ENCODE measurements at places on chromosomes 1 and 21.

DNA sequence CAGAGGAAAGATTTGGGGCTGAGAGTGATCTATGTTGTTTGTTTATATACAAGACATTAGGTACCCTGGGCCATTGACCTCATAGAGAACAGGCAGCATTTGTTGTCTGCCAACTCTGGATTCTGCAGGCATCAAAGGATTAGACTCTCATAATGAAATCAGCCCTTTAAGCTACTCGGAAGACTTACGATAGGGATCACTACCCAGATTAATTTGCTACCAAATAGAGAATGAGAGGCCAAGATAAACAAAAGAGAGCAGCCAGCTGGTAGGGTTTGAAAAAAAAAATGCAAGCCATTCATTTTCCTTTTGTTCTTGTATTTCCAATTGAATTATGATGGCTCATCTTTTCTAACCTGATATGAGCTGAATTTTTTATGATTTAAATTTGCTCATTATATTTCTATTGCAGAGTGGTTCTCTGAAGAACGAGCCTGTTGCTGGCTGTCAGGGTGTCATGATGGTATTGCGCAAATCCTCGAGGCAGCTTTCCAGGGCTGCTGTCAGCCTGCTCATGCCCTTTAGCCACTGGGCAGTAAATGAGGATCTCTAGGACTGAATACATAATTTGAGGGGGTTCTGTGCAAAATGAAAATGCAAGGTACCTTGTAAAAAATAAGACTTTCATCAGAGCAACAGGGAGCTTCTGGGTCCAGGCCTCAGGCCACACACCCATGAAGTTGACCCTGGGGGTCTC, 116.4 kb upstream of the KCNJ15 start:
- no peak for DNase-seq

- no peak for DNase-seq
These were observed 987.7 kb downstream of the TTLL7 start for GRCh38 chr1:83011265-83011664.

GRCh38 chr21:28356422-28356821, 636.3 kb downstream of the LTN1 start:
- DNase-seq: no peak

DNA sequence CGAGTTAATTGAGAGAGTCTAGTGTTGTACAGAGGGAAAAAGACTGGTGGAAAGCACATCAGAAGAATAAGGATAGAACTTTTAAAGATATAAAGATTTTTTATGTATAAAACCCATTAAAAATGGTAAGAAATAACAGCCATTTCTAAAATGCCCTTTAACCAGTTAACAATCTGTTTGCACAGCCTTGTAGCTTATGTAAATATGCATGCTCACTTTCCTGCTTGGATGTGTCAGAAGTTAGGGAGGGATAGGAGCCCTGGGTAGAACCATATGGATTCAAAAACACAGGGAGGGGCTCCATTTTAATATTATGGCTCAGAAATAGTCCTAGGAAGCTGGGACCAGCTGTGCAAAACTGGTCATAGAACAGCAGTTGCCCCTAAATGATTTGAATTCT, 4.5 kb upstream of the EDEM3 start:
- no peak for DNase-seq

- DNase-seq: no peak
These were observed 128.3 kb downstream of the CASZ1 start for GRCh38 chr1:10667861-10668761.

DNA sequence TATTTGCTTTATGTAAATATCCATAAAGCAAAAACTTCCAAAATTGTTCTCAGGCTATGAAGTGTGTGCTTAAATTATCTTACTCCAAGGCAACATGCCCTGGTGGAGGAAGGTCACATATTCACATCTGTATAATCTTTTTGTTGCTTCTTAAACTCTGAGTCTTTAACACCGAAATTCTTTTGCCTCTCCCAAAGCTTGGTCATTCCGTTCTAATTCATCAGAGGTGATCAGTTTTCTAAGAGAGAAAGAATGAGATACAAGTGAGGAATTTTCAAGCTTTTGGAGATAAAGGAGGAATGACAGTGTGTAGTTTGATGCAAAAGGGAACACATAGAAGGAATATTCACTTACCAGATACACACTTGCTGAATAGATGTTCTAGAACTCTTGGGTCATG, 561.7 kb downstream of the LTN1 start:
- DNase-seq: no peak

DNA sequence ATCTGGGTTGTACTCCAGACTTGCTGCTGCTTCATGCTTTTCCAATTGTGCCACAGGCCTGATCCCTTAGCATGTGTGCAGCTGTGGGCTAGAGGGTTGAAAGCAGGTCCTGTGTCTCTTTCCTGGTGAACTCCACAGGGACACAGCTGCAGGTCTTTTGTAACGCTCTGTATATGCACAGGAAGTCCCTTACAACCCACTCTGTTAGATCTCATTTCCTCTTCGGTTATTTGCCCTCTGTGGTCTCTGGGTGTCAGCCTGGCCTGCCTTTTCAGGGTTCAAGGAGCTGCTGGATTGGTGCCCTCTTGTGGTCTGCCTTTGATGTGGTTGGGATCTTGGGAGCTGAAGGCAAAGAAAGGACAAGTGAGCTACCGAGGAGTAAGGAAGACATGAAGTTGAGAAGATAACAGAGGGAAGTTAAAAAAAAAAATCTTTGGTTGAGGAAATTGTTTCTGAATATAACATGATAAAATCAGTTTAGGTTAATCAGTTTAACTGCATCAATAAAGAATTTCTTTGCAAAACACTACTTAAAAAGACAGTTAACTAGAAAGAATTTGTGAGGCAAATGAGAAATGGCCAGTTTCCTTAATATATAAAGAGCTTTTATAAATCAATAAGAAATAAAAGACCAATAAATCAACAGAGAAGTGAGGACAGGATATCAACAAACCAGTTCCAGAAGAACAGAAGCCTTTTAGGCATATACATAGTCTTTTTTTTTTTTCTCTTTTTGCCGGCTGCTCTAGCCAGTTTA, 44.1 kb downstream of the UCK2 start:
- DNase-seq: peak; percentile 98

GRCh38 chr1:48923116-48923515, 146.4 kb upstream of the BEND5 start:
- DNase-seq: no peak

- no peak for DNase-seq
These were observed 32.0 kb downstream of the TTC39A start for GRCh38 chr1:51298322-51298705.

- no peak for DNase-seq
These were observed 608.7 kb downstream of the PLPP3 start for GRCh38 chr1:55970526-55971110.

DNA sequence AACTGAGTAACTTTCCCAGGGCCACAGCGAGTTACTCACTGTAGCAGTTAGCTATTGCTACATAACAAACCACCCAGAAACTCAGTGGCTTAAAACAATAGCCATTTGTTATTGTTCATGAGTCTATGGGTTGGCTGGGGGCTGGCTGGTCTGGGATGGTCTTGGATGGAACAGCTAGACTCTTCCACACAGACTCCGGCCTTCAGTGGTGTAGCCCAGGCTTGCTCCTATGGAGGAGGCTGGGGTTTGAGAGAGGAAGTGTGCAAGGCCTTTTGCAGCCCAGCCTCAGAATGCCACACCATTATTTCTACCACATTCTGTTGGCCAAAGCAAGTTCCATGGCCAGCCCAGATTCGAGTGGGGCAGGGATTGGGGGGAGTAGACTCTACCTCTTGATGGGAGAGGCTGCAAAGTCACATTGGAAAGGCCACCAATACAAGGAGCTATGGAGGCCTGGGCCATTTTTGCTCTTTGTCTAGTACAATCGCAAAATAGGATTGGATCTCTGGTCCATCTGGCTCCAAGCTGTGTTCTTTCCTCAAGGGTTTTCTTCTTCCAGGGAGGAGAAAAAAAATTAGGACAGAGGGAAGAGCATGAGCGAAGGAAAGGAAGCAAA, 37.5 kb upstream of the TTC22 start:
- no peak for DNase-seq

DNA sequence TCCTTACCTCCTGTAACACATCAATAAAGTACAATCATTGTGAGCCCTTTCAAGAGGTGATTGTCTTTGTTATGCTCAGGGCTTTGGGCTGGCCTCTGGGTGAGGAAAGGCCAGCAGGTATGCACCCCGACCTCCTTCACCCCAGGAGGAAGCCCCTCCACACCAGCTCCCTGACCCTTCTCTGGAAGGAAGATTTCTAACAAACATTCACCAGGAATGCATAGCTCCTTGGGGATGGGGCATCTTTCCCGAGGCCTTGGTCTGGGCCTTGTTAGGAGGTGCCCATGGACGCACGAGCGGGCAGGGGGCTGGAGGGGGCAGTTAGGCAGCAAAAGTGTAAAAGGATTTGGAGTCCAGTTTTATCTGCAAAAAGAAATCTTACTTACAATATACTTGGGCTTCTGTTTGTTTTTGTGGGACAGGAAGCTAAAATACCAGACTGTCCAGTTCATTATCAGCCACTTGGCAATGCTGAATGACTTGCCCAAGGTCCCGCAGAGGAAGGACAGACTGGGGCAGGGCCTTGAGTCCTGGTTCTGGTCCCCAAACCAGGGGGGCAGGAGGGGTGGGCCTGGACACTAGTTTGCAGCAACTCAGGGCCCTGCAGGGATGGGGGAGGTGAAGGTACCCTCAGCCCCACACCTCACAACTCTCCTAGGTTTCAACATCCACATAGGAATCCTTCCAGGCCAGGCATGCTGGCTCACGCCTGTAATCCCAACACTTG, 10.1 kb downstream of the ZC3H12A start:
- no peak for DNase-seq

DNA sequence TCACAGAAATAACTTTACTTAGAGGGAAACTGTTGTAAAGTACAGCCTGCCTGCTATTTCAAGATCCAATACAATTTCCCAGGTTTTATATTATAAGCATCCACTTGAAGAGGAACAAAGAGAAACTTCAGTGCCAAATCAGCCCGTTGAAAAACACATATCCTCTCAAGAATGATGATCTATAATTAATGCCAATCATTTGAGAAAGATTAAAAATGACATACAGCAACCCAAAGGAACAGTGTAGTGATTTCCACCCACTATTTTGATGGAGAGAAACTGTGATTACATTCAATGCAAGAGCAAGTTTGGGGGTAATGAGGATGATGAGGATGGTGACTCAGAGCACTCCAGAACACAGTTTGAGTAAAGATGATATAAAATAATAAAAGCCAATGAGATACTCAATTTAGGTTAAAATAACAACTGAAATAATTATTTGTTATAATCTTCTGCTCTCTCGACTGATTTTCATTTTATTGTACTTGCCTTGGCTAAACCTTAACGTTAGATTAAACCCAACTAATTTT, 715.5 kb downstream of the NCAM2 start:
- no peak for DNase-seq

GRCh38 chr21:45800339-45801080, 157.0 kb downstream of the PCBP3 start:
- no peak for DNase-seq

DNA sequence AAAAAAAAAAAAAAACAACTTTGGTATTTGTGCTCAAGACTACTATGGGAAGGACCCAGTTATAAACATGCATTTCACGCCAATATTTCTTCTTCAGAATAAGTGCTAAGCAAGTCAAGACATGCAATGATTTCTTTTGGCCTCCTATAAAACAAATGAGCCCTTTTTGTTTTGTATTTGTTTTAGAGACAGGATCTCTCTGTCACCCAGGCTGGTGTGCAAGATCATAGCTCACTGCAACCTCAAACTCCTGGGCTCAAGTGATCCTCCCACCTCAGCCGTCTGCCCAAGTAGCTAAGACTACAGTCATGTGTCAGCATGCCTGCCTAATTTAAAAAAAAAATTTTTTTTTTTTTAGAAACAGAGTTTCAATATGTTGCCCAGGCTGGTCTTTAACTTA, 348.7 kb downstream of the PCP4 start:
- no peak for DNase-seq

DNA sequence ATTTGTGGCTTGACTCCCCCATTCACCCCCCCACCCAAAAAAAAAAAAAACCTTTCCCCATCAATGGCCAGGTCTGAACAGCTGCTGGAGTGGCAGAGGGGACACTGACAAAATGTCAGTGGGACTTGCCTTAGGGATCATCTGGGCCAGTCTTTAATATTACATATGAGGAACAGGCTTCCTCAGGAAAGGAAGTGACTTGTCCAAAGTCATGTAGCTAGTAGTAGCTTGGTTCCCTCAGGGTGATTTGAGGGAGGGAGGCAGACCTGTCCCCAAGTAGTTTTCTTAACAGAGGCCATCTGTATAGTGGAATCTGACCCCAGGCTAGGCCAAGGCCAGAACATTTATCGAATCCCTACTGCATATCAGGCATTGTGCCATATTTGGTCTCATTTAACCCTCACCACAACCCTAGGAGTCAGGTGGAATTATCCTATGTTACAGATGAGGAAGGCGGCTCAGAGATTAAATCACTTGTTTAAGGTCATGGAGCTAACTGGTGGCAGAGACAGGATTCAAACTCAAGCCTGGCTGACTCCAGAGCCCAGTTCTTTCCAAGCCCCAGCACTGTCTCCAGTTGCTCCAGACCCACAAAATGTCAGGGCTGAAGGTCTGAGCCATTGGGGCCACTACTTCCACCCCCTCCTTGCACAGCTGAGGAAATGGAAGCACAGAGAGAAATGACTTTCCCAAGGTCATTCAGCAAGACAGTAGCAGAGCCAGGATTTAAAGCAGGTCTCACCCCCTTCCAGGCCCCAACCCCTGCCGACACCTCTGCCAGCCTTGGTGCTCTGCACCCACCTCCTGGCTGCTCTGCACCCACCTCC, 10.4 kb downstream of the ZBTB7B start:
- no peak for DNase-seq

DNA sequence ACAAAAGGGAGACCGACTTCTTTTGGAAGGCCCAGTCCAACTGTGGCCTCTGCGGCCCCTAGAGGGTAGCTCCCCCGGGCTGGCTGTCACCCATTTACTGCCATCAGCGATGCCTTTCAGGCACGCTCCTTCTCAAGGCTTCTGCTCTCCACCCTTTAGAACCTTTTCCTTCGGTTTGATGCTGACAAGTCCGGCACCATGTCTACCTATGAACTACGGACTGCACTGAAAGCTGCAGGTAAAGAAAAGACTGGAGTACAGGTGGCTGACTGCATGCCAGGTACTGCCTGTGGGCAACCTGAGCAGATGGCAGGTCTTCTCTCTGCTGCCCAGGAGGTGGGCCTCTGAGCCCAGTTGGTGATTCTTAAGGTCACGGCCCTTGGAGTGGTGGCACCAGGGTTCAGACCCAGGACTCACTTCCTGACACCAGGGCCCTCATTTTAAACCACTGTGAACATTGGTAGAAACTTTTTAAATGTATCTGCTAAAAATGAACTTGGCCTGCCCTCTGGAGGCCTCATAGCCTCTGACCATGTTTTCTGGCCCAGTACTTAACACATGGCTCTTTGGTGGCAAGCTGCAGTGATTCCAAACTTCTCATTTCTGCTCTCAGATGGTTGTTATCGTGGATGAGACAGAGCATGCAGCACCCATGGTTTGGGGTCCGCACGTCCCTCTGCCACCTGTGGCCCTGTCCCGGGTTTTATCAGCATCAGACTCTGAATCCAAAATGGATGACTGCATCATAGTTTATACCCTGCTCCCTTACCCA, 45.7 kb downstream of the CAPN9 start:
- DNase-seq: peak; percentile 1

Data from KBM-7 (cell line).